ENCODE measurements at places on chromosomes 4 and X. TPM values are rescaled to one million over a fixed set of nuclear protein-coding genes. Genes with fewer than 3 reads are reported as not detected.

Gene ZMAT1
- 1.7 TPM for total RNA-seq

Gene CSAG2
- total RNA-seq: not detected

Gene CACNA1F
- not detected for total RNA-seq

Gene PIGA
- total RNA-seq: 9.3 TPM

Gene VCX
- not detected for total RNA-seq

Gene SPIN2A
- total RNA-seq: 0.53 TPM
